Erythroblast (primary cell): ENCODE measurements at places on chromosomes 5 and 9.

GRCh38 chr9:26158631-26159150 lies 480.4 kb upstream of the TUSC1 start:
- no peak for DNase-seq

DNA sequence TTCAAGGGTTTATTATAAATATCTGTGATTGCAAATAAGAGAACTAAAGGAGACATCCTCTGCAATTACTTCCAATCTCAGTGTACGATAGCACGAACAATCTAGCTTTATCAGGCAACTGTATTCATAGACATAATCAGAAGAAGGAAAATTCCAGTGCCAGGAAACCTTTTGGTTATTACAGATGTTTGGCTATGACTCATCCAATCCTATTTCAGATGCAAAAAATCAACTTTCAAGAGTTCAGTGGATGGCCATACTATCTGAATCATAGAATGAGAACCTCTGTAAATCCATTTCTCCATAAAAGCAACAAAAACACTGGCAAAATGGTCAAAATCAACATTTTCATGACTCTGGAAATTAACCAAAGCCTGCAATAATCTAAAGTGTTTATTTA lies 37.9 kb downstream of the GAS1 start:
- no peak for DNase-seq

- no peak for DNase-seq
Measured at GRCh38 chr9:79371948-79372555, 199.7 kb upstream of the TLE4 start.

DNA sequence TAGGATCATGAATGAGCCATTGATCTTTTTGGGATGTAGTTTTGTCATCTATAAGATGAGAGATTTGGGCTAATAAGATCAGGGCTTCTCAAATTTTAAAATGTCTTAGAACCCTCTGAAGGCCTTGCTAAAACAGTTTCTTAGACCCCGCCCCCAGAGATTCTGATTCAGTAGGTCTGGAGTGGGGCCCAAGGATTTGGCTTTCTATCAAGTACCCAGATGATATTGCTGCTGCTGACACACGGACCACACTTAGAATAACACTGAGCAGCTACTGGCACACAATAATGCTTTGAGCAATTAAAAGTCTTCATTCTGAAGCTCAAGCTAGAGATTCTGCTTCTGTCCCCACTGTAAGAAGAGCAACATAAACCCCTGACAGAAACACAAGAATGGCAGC lies 216.7 kb downstream of the SMARCA2 start:
- no peak for DNase-seq

DNA sequence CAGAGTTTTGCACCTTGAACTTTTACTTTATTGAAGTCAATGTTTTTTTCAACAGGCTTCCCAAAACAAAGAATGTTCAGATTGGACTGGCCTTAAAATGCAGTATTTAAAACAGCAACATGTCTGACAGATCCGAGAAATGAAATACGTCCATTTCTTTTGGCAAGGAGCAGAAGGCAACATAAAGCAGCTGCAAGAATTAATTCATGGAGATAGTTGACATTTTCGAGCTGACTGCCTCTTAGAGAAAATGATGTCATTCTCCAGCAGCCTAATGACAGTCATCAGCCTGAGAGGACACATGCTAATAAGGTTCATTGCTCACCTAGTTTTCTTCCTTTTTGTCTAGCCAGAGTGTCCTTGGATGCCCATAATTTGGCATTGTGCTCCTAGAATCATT lies 232.2 kb upstream of the SEMA6A start:
- no peak for DNase-seq

DNA sequence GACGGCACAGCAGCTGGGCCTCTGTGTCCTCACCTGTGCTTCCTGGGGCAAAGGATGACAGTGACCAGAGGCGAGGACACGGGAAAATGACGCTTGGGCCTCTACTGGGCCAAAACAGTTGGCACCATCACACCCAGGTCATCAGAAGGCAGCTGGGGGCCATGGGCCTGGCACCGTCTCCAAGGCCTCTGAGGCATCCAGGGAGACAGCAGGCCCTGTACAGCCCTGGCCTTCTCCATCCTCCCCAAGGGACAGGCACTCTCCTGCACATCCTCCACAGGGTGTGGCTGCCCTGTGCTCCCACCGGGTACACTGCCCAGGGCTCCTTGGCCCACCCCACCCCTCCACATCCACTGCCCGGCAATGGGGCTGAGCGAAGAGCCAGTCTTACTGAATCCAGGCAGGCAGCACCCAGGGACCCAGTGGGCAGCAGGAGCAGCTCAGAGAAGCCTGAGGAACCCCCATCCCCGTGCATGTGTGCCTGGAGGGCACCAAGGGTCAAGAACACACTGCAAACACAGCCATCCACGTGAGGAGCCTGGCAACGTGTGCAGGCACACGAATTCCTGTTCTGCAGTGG lies 4.0 kb downstream of the LPCAT1 start:
- no peak for DNase-seq

DNA sequence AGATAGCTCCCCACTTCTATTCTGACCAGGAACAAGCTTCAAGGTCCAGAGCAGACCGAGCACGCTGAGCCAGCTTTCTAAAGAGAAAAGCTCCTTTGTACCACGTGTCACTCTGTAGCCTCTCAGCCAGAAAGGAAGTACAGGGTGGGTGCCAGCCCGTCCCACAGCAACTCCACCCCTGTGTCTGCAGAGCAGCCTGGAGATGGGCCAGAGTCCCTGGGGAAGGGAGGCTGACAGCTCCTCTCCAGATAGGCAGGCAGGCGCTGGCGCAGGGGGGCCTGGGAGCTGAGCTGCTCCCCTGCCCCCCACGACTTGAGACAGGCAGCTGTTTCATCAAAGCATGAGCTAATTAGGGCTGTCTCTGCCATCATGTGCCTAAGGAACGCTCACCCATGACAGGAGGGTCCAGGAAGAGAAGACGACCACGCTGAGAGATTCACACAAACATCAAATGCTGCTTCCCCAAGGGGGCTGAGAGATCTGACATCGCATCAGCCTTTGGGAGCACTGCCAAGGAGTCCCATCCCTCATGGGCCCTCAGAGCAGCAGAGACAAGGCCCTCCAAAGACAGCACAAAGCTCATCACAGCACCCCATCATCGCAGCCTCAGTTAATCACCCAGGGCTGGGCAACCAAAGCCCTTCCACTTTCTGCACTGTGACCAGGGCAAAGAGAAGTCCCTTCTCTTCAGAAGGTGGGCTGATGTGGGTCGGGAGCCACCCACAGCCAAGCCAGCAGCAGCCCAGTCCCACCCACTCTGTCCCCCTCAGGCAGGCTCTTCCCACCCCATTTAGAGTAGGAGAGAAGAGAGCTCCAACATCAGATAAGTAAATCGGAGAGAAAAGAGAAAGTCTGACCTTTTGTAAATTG lies 78.5 kb upstream of the LRRTM2 start:
- DNase-seq, result peak; percentile 61

DNA sequence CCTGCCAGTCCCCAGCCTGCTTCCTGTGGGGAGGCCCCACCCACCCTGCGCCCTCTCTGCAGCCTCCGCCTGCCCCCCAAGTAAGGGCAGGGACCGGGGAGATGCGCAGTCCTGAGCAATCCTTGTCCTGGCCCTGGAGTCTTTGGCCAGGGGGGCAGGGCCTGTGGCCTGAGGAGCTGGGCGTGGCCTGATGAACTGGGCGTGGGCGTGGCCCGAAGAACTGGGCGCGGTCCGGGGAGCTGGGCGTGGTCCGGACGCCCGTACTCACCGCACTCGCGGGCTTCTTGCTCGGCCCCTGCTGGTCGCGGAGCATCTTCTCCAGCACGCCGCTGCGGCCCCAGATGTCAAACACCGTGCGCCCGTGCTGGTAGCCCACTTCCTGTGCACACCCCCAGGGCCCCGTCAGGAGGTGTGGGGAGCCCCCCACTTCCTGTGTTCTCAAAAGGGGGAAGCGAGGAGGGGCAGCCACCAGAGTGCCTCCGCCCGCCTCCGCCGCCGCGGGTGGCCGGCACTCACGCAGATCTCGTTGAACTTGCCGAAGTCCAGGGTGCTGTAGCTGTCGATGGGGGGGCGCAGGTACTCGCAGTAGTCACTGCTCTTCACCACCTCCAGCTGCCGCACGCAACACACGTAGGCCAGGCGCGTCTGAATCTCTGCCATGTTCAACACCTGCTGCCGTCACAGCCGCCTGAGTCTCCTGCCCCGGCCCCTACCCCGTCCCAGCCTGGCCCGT lies 2.7 kb upstream of the NSMF start:
- peak; percentile 87 for DNase-seq

- no peak for DNase-seq
Measured at GRCh38 chr9:112048924-112049691, 126.0 kb downstream of the SUSD1 start.
